ENCODE measurements at places on chromosomes 7 and 10.
A peak's percentile ranks its signal among the peaks of the same experiment; 100 is the strongest.

DNA sequence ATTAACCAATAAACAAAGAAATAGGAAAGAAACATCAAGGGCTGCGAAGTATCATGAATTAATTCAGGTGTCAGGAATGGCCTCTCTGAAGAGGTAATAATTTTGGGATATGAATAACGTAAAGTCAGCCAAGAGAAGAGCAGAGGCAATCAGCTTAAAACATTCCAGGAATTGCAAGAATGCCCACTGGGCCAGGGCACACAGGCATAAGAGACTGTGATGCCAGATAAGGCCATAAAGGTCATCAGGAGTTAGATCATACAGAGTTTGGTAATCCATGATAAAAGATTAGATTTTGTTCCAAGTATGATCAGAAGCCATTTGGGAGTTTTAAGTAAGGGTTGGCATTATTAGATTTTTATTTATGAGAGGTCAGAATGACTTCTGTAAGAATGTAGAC, 53.2 kb upstream of the ABCB4 start:
- DNase-seq = no peak

- no peak for DNase-seq
Observed at GRCh38 chr7:31747553-31747952, 60.5 kb downstream of the PPP1R17 start.

GRCh38 chr10:15802375-15802949, 57.8 kb downstream of the MINDY3 start:
- no peak for DNase-seq

GRCh38 chr10:3925184-3925583, 140.2 kb upstream of the KLF6 start:
- no peak for DNase-seq

GRCh38 chr7:132609906-132610520, 33.7 kb upstream of the PLXNA4 start:
- DNase-seq = no peak

DNA sequence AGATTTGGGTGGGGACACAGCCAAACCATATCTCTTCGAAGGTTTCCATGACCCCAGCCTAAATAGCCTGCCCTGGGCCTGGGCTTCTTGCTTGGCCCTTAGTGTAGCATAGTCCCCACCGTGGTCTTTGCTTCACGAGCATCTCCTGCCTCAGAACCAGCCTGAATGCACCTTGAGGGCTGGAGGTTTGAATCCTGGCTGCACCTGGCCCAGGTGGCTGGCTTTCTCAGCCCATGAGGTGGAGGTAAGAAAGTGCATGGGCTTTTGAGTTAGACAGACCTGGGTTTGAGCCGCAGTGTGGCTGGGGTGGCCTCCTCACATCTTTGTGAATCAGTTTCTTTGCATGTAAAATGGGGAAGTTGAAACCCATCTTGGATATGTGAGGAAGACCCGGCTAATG, 24.2 kb upstream of the PCBD1 start:
- DNase-seq = no peak

DNA sequence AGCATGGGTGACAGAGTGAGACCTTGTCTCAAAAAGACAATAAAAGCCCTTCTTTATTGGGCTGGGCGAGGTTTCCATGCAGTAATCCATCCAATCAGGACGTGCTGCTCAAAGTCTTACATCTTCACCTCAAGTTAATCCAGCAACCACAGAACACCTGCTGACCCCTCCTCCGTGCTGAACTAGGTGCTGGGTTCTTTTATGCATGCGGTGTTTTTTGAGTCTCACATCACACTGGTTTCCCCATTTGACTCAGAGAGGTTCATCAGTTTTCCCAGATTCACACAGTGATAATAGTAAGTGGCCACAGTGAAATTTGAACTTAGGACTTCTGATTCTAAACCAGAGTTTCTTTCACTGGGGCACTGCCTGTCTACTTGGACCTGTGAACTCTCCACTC, 58.3 kb upstream of the GTF2I start:
- DNase-seq = no peak

DNA sequence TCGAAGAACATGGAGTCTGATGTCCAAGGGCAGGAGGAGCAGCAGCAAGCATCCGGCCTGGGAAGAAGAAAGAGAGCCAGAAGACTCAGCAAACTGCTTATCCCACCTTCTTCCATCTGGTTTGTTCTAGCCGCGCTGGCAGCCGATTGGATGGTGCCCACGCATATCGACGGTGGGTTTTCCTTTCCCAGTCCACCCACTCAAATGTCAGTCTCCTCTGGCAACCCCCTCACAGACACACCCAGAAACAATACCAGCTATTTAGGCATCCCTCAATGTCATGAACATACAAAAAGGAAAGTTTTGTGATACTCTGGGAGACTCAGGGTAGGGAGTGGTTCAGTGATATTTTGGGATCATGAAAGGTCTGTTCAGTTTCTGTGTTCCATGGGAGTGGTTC, 139.6 kb downstream of the LYZL1 start:
- DNase-seq = no peak

GRCh38 chr10:21364196-21365114, 161.0 kb downstream of the SKIDA1 start:
- DNase-seq = peak; percentile 67

DNA sequence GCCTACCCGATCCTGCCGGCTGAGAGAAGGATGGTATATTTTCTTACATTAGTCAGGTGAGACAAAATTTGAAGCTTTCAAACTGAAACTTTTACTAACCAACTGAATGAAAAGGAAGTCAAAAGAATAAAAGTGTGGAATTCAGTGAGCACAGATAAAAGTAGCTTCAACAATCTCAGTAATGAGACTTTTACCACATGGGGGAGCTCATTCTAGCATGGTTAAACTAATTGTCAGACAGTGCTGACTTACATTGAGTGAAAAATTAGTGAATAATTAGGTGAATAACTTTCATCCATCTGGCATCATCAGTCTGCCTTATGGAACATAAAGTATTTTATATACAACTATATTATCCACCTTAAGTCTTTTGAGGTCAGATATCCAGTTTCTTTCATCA, 8.4 kb downstream of the FAM237B start:
- no peak for DNase-seq

DNA sequence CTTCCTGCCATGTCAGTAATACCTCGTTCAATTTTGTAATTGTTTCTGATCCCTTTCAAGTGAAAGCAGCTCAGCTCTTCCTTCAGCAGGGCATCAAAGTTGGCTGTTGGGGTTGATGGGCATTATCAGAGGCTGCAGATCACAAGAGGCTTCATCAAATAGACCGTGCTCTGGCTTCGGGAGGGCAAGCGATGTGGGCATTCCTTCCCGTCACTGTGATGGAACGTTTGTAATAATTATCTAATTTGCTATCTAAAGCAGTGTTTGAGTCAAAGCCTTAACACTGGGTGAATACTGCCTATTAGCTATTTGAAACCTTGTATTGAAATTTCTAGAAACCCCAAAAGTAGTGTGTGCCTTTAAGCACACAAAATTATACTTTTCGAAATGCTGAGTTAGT, 170.1 kb downstream of the OTUD1 start:
- DNase-seq = no peak

DNA sequence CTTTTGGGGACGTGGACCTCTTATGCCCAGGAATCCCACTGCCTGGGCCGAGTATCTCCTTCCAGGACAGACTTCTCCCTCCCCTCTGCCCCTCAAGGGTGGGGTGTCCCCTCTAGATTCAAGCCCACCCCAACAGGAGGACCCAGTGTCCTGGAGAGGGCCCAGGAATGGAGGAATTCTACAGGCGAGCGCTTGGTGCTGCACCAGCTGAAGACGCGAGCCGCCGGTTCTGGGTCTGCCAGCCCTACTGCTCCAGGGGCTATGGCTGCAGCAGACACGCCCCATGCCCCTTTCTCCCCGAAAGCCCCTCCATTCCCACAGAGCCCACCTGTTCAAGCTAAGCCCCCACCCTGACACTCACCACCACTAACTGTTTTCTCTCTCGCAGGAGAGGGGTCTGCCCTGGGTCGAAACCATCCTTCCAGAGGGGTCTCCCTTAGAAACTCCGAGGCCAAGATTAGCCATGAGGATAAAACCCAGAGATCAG, 8.6 kb downstream of the CRYGN start:
- DNase-seq = no peak

DNA sequence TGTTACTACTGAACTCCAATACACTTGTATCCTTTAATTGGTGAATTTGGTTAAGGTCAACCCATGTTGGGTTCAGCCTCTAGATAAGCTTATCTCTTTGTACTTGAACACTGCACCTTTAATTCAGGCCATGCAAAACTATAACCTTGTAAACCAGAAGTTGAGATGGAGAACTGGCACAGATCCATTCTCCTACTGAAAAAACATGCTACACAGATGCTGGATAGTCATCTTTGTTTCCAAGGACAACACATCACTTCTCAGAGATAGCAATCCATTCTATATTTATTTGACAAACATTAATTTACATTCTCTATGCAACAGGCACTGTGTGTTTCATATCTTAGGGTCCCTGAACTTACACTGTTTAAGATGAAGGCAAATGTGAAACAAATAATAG, 2.9 kb upstream of the CDK14 start:
- DNase-seq = no peak

- DNase-seq = no peak
Observed at GRCh38 chr7:91519241-91520158, 255.3 kb downstream of the FZD1 start.

DNA sequence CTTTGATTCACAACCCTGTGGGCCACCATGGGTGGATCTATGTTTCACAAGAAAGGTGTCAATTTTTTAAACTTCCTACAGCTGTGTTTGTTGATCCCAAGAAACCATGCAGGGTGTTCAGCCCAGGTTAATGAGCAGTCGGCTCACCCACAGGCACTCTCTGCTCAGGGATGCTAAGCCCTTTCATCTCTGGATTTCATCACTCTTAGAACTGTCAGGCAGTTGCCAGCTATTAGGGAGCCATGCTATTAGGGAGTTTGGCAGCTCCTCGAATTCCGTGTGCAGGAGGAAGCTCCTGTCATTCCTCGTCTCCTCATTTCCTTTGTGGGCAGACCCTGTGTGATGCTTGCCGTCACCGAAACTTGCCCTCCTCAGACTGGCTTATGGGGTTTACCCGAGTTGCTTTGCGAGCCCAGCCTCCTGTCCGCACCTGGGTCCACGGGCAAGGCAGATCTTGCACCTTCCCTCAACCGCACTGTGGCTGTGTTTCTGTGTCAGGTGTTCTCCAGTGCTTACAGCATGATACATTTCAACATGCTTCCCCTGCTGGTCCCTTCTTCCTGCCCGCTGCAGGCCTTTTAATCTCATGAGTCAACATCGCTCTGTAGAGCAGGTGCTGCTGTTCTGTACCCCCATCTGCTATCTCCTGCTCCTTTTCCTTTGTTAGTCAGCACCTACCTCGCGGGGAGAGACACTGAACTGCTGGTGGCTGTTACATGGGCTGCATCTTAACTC, 509.8 kb downstream of the SUGCT start:
- no peak for DNase-seq

DNA sequence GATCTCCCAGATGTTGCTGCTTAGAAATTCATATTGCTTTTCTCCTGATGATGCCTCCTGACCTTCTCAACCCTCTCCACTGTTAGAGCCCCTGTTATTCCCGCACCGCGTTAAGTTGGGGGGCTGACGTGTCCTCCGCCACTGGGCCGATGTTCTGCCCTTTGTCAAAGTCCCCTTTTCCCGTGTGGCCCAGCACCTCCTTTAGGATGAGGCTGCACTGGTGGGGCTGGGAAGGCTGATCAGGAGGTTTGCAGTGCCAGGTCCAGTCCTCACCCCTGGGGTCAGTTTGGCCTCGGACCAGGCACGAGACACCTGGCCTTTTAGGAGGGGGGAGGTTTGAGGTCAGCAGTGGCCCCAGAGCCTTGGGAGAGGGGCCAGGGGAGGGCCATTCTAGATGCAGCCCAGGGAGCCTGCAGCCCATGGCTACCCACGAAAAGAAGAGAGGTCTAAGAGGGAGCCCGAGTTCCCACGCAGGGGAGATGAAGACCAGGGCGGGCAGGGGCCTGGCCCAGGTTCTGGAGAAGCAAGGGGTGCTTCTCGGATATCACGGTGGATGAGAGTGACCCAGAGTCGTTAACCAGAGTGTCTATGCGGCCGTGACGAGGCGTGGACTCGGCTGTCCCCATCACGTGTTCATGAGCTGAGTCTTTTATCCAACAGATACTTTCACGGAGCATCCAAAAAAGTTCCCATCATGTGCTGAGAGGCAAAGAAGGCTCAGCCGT, 150.4 kb downstream of the DNAJB6 start:
- no peak for DNase-seq

- no peak for DNase-seq
Observed at GRCh38 chr7:27031289-27032172, 64.3 kb downstream of the HOXA1 start.

DNA sequence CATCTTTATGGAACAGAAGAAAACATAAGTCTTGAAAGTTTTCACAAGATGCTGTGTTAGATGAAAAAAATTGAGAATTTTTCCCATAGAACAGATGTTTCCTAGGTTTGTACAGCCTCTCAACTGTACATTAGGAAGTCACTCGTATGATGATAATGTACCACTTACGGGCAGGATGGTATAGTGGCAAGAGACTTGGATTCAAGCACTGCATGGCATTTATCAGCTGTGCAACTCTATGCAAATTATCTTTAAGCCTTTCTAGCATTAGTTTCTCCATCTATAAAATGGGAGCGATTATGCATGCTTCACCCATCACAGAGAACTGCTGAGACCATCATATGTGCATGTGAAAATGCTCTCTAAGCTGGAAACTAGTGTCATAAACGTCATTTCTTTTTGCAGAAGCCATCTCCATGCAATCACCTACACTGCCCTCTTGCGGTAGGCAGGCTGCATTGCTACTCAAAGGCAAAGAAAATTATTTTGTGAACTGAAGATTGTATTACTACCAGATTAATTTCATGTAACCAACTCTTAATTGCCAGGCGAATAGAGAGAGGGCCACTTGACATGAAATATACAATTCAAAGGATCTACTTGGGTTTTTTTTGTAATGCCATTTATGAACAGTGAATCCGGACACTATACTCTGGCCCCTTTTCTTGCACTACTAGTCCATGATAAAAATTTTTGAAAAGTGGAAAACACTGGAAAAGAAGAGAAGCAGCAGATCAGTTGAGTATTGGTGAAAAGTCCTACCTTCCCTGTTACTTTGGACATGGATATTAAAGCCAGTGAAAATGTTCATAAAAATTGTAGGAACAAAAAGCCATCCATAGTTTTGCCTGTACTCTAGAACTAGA, 102.3 kb downstream of the JAZF1 start:
- peak; percentile 61 for DNase-seq

DNA sequence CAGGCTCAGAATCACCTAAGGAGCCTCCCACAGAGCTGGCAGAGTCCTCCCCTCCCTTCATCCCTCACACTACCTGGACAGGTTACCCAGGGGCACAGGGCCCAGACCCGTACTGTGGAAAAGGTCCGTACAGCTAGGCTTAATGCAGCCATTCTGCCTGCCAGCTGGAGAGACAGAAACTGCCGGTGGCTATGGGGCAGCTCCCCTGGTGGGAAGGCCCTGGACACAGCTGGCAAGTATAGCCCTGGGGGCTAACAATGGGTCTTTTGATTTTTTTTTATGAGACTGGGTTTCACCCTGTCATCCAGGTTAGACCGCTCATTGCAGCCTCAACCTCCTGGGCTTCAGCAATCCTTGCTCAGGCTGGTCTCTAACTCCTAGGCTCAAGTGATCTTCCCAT, 68.3 kb downstream of the GNA12 start:
- no peak for DNase-seq
